Large intestine (tissue), 12 donors: ENCODE measurements at places on chromosomes 16 and 17. TPM values are rescaled to one million over a fixed set of nuclear protein-coding genes. Genes with fewer than 3 reads are reported as not detected.

DNA sequence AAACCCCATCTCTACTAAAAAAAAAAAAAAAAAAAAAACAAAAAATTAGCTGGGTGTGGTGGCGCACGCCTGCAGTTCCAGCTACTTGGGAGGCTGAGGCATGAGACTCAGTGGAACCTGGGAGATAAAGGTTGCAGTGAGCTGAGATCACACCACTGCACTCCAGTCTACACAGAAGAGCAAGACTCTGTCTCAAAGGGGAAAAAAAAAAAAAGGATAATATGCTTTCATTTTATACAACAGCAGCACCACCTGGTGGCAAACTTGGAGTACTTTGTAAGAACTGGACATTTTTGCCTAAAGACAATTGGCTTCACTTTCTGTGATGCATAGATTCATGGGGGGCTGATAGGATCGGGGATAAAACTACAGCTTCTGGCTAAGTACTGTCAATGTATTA, 8.5 kb downstream of the CHTF8 start:
- peak; percentile 56 for DNase-seq

DNA sequence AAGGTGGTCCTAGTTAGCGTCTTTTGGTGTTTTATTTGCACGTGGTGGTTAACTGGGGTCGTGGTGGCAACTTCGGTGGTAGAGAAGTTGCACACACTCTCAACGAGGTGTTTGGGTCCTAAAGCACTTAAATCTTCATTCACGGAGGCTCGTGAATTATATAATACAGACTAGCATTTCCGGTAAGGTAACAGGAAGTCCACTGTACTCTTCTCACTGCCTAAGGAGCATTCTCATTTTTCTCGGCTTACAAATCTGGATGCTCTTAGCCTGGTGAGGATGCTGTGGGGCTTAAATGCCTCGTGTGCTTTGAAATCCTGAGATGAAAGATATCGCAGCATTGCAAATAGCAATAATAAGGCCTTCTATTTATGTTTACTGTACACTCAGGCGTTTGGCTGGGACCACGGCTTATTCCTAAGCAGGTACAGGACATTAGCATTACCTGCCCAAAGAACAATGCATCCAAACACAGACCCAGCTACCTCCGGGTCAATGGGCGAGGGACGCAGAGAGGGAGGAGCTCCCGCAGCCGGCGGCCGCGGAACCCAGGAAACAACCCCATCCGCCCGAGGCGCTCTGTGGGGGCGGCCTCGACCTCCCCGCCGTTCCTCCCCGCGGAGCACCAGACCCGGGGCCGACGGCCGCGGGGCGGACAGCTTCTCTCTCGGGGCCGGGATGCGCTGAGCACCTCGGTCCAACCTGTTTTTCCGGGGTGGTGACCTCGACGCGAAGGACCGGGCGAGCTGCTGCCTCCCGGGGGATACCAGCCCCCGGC, 856 bp downstream of the DNAJA2 start:
- no peak for DNase-seq

DNA sequence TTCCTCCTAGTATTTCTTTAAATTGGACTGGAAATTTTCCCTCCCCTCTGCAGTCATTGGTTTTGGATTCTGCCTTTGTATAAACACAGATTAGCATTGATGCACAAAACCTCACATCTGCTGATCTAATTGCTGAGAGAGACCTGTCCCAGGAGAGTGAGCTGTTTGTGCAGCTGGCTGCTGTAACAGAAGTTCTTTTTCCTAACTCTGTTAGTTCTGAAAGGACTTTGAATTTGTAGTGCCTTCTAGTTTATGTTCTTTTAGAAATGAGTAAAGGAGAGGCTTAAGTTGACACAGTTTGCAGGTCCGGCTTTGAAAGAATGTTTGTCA, 45.2 kb upstream of the KPNB1 start:
- DNase-seq = no peak

DNA sequence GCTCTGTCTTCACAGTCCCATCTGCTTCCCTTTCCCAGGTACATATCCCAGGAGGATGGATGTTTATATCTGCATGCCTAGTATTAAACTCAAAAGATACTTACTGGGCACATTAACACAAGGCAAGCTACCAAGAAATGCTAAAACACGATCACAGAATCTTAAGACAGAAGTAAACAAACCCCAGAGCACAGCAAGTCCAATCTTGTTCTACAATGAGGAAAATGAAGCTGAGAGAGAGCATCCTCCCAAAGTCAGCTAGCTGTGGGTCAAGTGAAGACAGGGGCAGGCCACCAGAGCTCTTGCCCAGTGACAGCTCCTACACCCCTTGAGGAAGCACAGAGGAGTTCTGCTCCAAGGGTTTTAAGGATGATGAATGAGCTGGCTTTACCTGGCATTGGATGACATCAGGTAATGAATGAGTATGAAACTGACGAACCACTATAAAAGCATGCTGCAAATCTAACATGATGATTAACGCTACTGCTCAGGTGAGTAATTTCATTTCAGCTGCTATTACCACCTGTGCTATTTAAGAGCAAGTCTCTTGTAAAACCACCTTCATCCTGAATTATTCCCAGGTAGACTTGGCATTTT, 20.3 kb downstream of the XPO6 start:
- DNase-seq = no peak

GRCh38 chr17:17661834-17662385, 19.3 kb upstream of the RAI1 start:
- DNase-seq = no peak

DNA sequence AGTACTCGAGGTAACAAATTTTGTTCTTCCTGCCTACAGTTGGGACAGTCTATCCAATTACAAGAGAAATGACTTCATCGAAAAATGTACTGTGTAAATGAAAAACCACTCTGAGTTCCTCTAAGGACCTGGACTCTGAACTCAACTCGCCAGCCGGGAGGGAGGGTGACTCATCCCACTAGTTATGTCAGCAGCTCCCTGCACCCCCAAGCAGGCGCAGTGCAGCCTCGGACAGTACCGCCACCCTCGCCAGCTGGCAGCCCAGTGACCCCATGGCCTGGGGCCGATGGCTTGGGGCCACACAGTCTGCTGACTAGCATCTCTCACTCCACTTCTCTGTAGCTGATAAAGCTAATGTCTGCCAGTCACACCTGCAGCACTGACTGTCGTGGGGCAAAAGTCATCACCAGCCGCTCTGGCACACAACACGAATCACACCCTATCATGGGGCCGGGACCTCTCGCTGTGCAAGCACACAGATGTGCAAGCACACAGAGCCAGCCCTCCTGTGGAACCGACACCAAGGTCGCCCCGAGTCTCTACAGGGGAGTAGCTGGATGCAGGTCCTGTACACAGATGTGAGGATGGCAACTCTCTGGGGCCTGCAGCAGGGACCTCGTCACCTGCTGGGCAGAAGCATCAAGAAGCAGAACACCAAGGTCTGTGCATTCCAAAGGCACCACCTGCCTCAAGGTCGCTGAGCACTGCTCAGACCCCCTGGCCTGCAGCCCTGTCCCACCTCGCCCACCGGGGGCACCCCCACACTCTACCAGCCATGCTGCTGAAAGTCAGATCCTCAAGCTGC, 5.7 kb downstream of the CSNK1D start:
- DNase-seq = peak; percentile 98

- DNase-seq = no peak
Measured at GRCh38 chr17:33124871-33125551, 133.4 kb downstream of the SPACA3 start.

Gene ABCC3
- polyA plus RNA-seq = 53.7 TPM

Gene CNOT1
- polyA plus RNA-seq = 171 TPM

Gene ZPBP2
- polyA plus RNA-seq = 0.03 TPM
